Aorta (tissue), 5 donors: ENCODE measurements at places on chromosomes 2 and 18. TPM values are rescaled to one million over a fixed set of nuclear protein-coding genes. Genes with fewer than 3 reads are reported as not detected.

VPS54 gene
- total RNA-seq: 22.0 TPM

DNA sequence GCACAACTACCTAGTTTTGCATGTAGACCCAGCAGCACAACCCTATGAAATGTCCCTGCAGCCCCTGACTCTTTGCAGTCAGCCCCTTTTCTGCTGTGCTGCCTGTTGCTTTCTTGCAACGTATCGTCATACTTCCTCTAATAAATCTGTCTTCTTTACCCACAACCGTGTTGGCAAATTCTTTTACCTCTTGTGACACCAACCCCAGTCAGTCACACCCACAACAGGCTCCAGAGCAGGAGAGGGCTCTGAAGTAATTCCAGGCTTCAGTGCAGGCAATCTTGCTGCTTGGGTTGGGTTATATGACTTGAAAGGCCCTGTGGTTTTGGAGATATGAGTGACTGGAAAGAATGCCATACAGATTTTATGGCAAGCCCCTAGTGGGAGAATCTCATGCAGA is 79.1 kb upstream of the KCNH7 start:
- no peak overlapping the region for H3K4me3 ChIP-seq
- no peak overlapping the region for H3K27ac ChIP-seq
- no peaks in the 10 kb centered on the region for H3K36me3 ChIP-seq
- no peak for DNase-seq

GRCh38 chr2:1644427-1644826 is 99.9 kb downstream of the PXDN start:
- H3K4me1 ChIP-seq: no peaks in the 10 kb centered on the region
- peak; percentile 33 for DNase-seq
- no peaks in the 10 kb centered on the region for H3K27me3 ChIP-seq
- no peak overlapping the region for H3K27ac ChIP-seq

DSC2 gene
- total RNA-seq: 6.8 TPM

GRCh38 chr2:199847181-199847864 is 3.7 kb downstream of the FTCDNL1 start:
- H3K4me3 ChIP-seq: no peak overlapping the region
- no peaks in the 10 kb centered on the region for H3K27me3 ChIP-seq
- H3K4me1 ChIP-seq: no peaks in the 10 kb centered on the region
- DNase-seq: no peak
- H3K36me3 ChIP-seq: no peaks in the 10 kb centered on the region

ETAA1 gene
- total RNA-seq: 14.9 TPM

DNA sequence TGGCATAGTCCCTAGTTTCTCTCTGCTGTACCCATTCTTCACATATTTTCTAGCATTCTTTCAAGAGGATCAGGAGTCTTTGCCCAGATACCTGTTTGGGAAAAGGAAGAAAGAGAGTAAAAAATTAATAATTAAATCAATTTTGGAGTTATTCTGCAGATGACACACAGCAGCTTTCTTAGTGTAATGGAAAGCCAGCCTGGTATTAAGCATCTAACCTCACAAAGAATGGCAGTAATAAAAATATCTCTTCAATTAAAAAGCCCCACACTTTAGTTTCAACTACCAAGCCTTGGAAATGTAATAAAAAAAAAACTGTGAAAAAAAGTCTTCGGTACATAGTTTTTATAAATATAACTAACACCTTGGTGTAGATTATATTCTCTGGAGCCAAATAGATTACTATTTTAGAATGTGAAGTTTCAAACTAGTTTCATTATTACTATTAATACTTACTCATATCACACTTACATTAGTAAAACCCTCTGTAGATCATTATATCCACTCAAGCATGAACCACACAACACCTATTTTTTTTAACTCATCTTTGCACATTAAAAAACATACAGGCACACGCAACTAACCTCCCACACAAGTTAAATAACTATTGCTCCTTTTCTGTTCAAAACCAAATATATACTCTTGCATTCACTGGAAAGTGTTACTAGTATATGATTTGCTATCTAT is 90.9 kb downstream of the GPD2 start:
- no peaks in the 10 kb centered on the region for H3K4me1 ChIP-seq
- no peak for DNase-seq

GRCh38 chr2:136248242-136248641 is 130.3 kb upstream of the CXCR4 start:
- H3K27ac ChIP-seq: no peak overlapping the region
- H3K4me1 ChIP-seq: no peaks in the 10 kb centered on the region
- DNase-seq: no peak
- H3K4me3 ChIP-seq: no peak overlapping the region
- no peaks in the 10 kb centered on the region for H3K36me3 ChIP-seq

DNA sequence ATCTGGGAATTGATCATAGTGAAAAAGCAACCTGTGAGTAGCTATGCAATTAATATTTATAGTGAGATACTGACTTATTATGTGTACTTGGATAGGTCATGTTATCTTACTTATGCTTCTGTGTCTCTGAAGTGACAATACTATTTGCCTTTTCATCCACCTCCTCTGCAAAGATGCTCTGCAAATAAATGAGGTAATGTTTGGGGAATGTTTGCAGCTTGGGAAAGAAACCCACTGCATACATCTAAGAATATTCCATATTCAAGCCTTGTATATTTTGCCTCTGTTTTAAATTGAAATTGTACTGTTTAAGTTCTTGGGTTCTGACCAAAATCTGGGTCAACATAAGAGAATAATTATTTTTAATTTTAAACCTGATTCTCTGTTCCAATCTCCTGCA is 217.4 kb upstream of the DTNA start:
- DNase-seq: no peak
- H3K4me3 ChIP-seq: peak overlapping the region; percentile 66
- no peak overlapping the region for H3K27ac ChIP-seq
- no peaks in the 10 kb centered on the region for H3K27me3 ChIP-seq

IL36RN gene
- not detected for total RNA-seq

DNA sequence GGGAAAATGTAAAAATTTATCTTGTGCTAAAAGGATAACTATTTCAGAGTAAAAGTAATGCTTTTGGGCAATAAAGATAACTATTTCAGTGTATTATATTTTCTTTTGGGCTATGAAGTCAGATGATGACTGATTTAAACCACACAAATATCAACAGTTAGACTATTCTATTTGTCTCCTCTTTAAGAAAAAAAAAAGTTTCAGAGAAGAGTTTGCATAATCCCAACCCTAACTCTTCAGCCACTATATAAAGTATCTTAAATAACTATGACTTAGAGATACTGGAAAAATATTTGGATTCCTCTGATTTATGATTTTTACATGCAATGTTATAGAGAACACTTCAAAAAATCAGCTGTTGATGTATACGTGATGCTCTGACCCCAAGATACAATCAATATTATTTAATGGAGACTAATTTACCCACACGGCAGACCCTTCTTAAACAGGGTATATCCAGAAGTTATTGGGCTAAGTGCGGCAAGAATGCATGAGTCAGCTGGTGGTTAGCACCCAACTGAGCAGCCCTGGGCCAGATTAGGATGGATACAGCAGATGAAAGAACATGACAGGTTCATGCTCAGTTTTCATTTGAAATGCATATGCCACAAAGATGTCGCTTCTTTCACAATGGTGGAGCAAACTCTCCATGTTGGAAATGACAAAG is 279.0 kb downstream of the AFF3 start:
- peaks cover 5% of the 10 kb centered on the region for H3K4me1 ChIP-seq
- no peak overlapping the region for H3K4me3 ChIP-seq
- H3K27ac ChIP-seq: no peak overlapping the region
- no peaks in the 10 kb centered on the region for H3K27me3 ChIP-seq
- no peaks in the 10 kb centered on the region for H3K36me3 ChIP-seq

DNA sequence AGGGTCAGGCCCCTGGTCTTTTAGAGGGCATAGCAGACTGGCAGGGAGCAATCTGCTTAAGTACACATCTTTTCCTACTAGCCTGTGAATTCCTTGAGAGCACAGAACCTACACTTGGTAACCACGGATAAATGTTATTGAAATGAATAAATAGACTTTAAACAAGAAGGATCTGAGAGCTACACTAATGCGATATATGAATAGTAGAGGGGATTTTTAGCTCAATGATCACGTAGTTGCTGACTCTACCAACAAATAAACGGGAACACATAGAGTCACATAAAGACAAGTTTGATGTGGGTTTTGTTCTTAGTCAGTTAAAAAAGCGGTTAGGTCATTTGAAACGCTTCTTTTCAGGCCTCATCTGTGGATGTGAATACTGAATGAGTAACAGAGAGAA is 290.3 kb upstream of the CCDC68 start:
- H3K4me3 ChIP-seq: no peak overlapping the region
- no peak for DNase-seq
- no peaks in the 10 kb centered on the region for H3K27me3 ChIP-seq

DNA sequence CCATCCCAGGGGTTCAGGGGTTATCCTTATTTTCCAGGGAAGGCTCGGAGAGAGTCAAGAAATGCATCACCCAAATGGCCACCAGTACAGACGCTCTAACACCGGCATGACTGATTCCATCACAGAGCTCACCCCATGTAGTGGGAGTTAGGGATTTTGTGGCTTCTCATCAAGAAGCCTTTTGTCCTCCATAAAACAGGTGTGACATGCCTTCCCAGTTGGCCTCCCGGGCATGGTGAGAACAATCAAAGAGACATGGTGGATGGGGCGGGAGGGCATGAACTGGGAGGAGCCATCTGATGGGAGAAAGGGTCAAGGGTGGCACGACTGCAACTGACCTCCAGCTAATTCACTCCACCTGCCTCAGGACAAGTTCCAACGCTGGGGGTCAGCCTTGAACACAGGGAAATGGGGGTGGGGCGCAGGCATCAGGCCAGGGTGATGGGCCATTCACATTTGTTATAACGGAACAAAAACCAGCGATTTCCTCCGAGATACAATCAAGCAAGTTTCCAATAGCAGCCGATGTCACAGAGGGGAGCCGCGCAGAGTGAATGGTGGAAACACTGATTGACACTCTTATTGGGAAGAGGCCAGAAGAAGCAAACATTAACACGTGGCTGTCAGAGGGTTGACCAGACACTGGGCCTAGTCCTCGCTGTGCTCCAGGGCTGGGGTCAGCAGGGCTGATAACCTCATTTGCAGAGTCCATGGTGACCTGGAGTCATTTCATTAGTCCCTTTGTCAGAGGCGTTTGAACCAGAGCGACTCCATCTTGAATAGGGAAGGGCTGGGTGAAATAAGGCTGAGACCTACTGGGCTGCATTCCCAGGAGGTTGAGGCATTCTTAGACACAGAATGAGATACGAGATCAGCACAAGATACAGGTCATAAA is 80.5 kb upstream of the HPCAL1 start:
- no peaks in the 10 kb centered on the region for H3K27me3 ChIP-seq
- no peaks in the 10 kb centered on the region for H3K36me3 ChIP-seq
- H3K27ac ChIP-seq: no peak overlapping the region
- no peak overlapping the region for H3K4me3 ChIP-seq
- peak; percentile 21 for DNase-seq

GRCh38 chr18:50862401-50862800 is 16.5 kb upstream of the ME2 start:
- H3K4me1 ChIP-seq: no peaks in the 10 kb centered on the region
- H3K27ac ChIP-seq: no peak overlapping the region
- DNase-seq: no peak
- no peaks in the 10 kb centered on the region for H3K36me3 ChIP-seq
- H3K4me3 ChIP-seq: no peak overlapping the region

GRCh38 chr2:241935774-241936173 is 66.2 kb downstream of the RTP5 start:
- H3K4me3 ChIP-seq: no peak overlapping the region
- H3K27ac ChIP-seq: no peak overlapping the region
- no peaks in the 10 kb centered on the region for H3K4me1 ChIP-seq
- no peaks in the 10 kb centered on the region for H3K36me3 ChIP-seq
- no peak for DNase-seq
- H3K27me3 ChIP-seq: no peaks in the 10 kb centered on the region

NDC80 gene
- 2.4 TPM for total RNA-seq

GPR35 gene
- total RNA-seq: 2.1 TPM

GRCh38 chr2:143716522-143716921 is 587.3 kb downstream of the ARHGAP15 start:
- H3K4me1 ChIP-seq: peaks cover 5% of the 10 kb centered on the region
- no peaks in the 10 kb centered on the region for H3K36me3 ChIP-seq
- H3K4me3 ChIP-seq: no peak overlapping the region
- H3K27ac ChIP-seq: peak overlapping the region; percentile 28
- DNase-seq: no peak

GRCh38 chr2:210315015-210315788 is at the start of gene MYL1:
MYL1 (minus strand) TSS chr2:210315174; CDS start chr2:210315042, 132 bp downstream.
- no peaks in the 10 kb centered on the region for H3K36me3 ChIP-seq
- no peak within 1 kb of the TSS for H3K27ac ChIP-seq
- DNase-seq: no peak
- no peaks in the 10 kb centered on the region for H3K27me3 ChIP-seq

GRCh38 chr2:149449017-149449416 is 118.6 kb downstream of the LYPD6 start:
- DNase-seq: no peak
- H3K27me3 ChIP-seq: no peaks in the 10 kb centered on the region
- no peak overlapping the region for H3K27ac ChIP-seq

DNA sequence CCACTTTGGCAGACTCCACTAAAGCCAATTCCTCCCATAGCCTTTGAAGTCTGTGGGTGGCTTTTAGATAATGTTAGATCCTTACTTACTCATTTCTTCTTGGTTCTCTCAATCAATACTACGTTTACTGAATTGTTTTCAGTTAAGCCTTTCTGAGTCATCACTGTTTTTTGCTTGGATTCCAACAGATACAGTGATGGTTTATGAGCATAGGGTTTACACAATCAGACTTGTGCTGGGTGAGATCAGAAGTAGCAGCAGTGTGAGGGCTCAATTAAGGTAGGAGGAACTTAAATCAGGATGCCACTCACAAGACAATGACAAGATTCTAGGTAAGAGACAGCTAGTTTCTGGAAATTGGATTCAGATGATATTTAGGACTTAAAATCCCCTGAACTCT is 297.7 kb upstream of the DOK6 start:
- no peak overlapping the region for H3K4me3 ChIP-seq
- H3K27ac ChIP-seq: no peak overlapping the region
- H3K27me3 ChIP-seq: no peaks in the 10 kb centered on the region
- no peak for DNase-seq
- H3K4me1 ChIP-seq: no peaks in the 10 kb centered on the region
- no peaks in the 10 kb centered on the region for H3K36me3 ChIP-seq

- no peaks in the 10 kb centered on the region for H3K36me3 ChIP-seq
- DNase-seq: no peak
- H3K27ac ChIP-seq: no peak overlapping the region
- no peak overlapping the region for H3K4me3 ChIP-seq
- no peaks in the 10 kb centered on the region for H3K4me1 ChIP-seq
- no peaks in the 10 kb centered on the region for H3K27me3 ChIP-seq
These were observed 48.0 kb downstream of the STRN start for GRCh38 chr2:36918307-36918706.
